ENCODE measurements at places on chromosomes 12 and 14.

DNA sequence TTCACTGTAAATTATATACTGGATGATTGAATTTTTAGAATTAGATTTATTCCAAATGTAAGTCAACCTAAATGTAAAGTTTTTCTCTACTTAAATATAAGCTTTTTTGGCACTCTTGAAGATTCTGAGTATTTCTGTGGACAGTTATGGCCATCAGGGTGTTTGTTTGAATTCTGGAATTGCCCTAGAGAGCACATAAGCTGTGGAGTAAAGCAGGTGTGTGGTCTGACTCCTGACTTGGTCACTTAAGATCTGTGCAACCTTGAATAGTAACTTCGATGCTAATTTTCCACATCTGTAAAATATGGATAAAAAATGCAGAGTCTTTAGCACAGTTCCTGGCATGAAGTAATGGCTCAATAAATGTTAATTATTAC lies 64.4 kb downstream of the FUT8 start:
- DNase-seq, result no peak

DNA sequence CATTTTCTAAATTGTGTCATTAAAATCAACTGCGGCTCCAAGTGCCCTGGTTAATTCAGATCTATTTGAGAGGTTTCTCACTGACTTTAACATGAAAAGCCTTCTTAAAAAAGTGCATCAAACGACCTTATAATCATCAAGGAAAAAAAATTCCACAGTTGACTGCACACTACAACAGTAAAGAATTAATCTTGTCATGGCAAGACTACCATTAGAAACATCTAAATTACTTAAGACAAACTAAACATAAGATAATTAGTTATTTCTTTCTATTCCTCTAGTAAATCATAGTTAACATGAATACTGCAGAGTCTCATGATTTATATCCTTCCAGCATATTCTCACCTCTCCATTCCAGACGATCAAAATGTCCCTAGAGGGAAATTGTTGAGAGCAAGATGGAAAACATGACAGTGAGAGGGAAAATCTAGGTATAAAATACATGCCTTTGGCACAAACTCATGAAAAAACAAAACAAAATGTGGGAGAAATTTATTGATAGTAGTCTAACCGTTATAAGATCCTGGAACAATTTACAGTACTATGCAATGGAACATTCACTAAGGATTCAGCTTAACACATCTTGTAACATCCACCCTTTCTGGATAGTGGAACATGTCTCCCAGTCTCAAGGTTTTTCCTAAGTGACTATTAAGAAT lies 112.5 kb downstream of the PRKD1 start:
- no peak for DNase-seq

DNA sequence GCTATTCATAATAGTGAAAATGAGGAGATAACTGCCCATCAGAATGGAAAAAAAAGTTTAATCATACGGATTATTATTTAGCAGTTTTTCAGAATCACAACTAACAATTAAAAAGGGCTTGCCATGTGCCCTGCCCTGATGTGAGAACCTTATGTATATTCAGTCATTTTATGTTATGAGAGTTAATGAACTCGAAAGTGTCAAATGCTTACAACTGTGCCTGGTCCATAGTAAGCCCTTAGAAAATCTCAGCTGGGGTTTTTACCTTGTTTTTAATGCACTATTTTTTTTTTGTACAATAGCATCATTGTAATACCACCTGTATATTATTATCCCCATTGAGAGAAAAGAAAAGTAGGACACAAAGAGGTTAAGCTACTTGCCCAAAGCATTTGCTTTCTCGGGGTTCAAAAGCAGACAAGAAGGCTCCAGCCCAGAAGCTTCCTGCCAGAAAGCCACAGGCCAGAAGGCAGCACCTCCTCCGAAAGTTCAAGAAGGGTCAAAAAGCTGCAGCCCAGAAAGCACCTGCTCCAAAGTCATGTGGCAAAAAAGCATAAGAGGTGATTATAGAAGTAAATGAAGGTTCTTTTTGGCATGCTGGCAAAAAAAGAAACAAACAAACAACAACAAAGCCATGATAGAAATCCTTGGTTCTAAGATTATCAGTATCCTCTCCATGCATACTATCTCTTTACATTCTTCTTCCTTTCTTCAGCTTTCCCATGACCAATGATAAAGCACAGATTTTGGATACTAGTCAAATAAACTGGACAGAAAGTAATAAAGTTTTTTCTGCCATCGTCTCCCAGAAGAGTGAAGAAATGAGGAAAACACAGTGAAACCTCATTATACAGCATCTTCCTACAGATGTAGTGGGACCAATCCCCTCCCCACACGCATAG lies 59.1 kb upstream of the NAP1L1 start:
- no peak for DNase-seq

DNA sequence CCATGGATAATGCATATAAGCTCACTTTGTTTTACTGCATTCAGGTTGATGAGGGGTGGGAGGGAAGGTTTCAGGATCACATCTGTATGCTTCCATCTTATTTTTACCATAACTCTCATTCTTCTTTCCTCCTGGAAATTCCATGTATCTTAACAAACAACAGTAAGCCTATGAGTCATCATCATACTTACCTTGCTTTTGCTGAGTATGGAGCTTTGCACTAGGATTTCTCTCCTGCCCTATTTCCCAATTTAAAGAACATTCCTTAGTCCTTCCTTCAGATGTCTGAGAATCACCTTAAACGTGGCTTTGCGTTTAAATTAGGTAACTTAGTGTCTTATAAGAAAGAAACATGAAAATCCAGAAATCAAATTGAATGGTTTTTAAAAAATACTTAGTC lies 1.6 kb upstream of the CLEC14A start:
- no peak for DNase-seq

- no peak for DNase-seq
Measured at GRCh38 chr12:50032854-50033581, 7.7 kb upstream of the RACGAP1 start.

GRCh38 chr12:79069009-79069408 lies 204.4 kb downstream of the SYT1 start:
- no peak for DNase-seq

- DNase-seq, result no peak
Measured at GRCh38 chr14:86596024-86596423, 1066.1 kb downstream of the FLRT2 start.

GRCh38 chr14:83827383-83827782 lies 1702.6 kb upstream of the FLRT2 start:
- DNase-seq, result no peak

GRCh38 chr12:111251058-111251730 lies 117.7 kb downstream of the PHETA1 start:
- no peak for DNase-seq

GRCh38 chr14:54574528-54574927 lies 7.6 kb downstream of the SAMD4A start:
- no peak for DNase-seq
